ENCODE measurements at places on chromosomes 6 and 20.

DNA sequence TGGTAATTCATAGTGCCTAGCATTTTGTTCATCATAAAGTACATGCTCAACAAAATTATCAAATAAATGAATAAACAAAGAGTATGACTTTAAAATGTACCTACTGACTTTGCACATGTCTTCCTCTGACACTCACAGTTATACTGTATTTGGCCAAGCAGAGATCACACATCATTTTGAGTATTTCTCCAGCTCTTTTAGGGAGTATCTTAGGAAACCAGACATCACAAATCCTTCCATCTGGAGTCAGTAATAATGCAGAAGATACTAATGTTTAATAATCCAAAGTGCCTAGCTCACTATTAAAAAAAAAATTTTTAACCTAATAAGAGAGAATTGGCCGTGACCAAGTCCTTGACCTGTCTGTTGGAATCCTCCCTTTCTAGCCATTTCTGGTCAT is 154.6 kb downstream of the ZNF217 start:
- no peak for DNase-seq

GRCh38 chr6:84691978-84692623 is 72.3 kb downstream of the TBX18 start:
- no peak for DNase-seq

GRCh38 chr6:161230339-161230738 is 43.5 kb downstream of the AGPAT4 start:
- DNase-seq = no peak

- no peak for DNase-seq
Observed at GRCh38 chr6:24139639-24140038, 13.6 kb downstream of the NRSN1 start.

- no peak for DNase-seq
Observed at GRCh38 chr6:24105191-24105590, 20.8 kb upstream of the NRSN1 start.

DNA sequence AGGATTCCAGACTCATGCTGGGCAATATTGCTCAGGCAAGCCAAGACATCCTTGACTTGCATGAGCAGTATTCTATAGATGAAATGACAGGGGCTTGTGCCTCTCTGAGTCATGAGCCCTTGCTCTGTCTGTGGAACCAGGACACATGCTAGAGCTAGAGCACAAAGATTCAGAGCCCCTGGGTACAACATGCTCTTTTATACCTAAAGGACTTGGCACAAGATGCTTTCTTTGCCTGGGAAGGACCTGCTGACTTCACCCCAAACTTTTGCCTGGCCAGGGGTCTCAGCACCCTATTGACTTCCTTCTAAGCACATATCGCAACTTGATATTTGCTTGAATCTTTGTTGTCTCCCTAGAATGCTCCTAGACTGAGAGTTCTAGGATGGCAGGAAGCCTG is 27.4 kb downstream of the TGM6 start:
- no peak for DNase-seq

- DNase-seq = no peak
Observed at GRCh38 chr6:31328355-31328960, 28.5 kb downstream of the HLA-B start.

- no peak for DNase-seq
Observed at GRCh38 chr6:56806368-56806767, 148.5 kb upstream of the BEND6 start.

GRCh38 chr6:134253681-134254080 is 64.2 kb downstream of the SGK1 start:
- DNase-seq = peak; percentile 83

- DNase-seq = no peak
Observed at GRCh38 chr6:131636880-131637792, at the start of gene ENPP3. ENPP3 (plus strand) TSS chr6:131637302; CDS start chr6:131637385, 83 bp downstream.

GRCh38 chr6:52564856-52565255 is 12.0 kb downstream of the TRAM2 start:
- no peak for DNase-seq
